ENCODE measurements at places on chromosomes 3 and 15.

DNA sequence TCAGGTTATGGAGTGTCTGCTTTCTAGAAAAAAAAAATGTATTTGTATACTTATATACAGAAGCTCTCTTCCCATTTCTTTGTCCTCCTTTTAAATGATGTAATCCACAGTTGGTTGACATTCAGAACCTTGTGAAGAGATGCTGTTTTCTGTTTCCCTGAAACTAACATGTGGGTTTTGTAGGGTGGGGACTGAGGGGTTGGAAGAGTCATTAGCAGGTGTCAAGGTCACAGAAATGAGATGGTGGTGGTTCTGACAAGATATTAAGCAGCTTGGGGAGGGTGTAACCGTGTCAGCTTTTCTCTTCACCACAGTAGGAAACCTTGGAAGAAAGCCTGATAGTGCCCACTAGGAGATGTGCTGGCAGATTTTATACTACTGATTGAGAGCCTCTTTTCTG is 2.4 kb downstream of the RASA2 start:
- no peak for DNase-seq

GRCh38 chr15:71168166-71168834 is 53.0 kb downstream of the THSD4 start:
- no peak for DNase-seq

DNA sequence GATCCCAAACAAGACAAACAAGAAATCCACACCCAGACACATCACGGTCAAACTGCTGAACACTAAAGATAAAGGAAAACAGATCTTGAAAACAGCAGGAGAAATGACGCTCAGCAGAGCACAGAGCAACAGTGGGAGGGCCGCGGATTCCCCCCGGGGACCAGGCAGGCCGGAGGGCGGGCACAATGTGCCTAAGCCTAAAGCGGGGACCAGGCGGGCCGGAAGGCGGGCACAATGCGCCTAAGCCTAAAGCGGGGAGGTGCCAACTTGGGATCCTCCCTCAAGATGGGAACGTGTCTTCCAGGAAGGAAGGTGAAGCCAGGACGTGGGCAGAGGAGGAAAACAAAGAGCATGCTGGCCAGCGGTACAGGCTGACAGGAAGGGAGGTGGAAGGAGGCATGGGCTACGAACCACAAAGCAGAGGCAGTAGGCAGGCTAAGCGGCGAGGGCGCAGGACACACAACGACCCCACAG is 31.1 kb downstream of the CYFIP1 start:
- no peak for DNase-seq

GRCh38 chr15:40244961-40245523 is 6.2 kb downstream of the PAK6 start:
- DNase-seq, result no peak

GRCh38 chr3:147875498-147875897 is 466.3 kb downstream of the ZIC1 start:
- DNase-seq, result no peak

GRCh38 chr15:65100442-65100841 is 14.6 kb downstream of the UBAP1L start:
- no peak for DNase-seq

- DNase-seq, result no peak
Measured at GRCh38 chr15:72130272-72130671, 12.1 kb downstream of the SENP8 start.

DNA sequence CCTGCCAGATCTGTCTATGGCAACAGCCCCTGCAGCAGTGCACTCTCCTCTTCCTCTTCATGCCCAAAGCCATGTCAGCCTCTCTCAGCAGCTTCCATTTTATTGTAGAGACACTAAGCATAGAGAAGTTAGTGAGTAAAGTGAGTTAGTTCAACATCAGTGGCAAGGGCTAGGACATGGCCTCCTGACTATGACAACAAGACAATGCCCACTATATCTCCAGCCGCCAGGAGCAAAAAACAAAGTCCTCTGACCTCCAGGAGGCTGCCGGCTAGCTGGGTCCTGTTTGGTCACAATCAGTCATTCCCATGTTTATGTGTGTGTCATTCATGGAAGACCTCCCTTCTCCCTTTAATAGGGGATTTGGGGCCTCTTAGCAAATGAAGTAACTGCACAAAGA is 14.9 kb downstream of the NR1I2 start:
- no peak for DNase-seq

- DNase-seq, result no peak
Measured at GRCh38 chr3:128011140-128011539, 41.1 kb upstream of the SEC61A1 start.

- peak; percentile 28 for DNase-seq
Measured at GRCh38 chr3:111338059-111338698, 203.8 kb upstream of the CD96 start.

Data from GM13976 (cell line).